ENCODE measurements at places on chromosomes 13 and 19.
A peak's percentile ranks its signal among the peaks of the same experiment; 100 is the strongest.

DNA sequence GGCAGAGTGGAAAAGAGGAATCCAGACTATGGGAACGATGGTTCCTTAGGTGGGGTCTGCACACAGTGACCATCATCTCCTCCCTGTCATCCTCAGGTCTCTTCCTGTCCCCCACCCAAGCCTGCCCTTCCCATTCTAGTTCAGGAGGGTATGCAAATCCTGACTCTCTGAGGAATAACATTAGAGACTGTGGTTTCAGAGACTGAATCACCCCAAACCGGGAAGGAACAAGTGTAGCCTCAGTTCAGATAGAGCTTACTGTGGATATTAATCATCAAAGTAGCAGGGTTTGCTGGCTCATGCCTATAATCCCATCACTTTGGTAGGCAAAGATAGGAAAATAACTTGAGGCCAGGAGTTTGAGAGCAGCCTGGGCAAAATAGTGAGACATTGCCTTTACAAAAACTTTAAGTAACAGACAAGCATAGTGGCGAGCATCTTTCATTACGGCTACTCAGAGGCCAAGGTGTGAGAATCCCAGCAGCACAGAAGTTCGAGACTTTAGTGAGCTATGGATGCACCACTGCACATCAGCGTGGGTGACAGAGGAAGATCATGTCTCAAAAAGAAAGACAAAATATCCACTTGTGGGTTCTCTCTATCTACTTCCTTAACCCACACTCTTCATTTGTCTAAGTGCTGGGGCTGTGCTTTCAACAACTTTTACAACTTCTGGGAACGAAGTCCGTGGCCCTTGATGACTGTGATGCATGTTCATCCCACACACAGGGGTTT, 19.3 kb upstream of the LGALS13 start:
- DNase-seq: no peak

DNA sequence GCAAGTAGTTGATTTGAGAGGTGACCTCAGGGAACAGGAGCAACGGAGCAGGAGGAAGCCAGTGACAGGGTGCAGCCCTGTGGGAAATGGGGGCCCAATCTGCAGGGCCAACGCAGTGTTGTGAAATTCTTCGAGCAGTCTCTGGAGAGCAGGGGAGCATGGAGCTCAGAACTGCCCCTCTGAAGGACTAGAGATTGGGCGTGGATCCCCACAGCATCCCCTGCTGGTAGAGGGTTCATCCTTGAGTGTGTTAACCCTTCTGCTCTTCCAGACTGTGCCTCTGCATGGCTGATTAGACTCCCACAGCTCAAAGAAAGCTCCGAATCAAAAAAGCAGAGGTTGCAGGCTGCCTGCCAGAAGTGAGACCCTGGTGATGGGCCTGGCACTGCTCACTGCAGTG, 77.9 kb upstream of the UQCRFS1 start:
- DNase-seq: peak; percentile 30

DNA sequence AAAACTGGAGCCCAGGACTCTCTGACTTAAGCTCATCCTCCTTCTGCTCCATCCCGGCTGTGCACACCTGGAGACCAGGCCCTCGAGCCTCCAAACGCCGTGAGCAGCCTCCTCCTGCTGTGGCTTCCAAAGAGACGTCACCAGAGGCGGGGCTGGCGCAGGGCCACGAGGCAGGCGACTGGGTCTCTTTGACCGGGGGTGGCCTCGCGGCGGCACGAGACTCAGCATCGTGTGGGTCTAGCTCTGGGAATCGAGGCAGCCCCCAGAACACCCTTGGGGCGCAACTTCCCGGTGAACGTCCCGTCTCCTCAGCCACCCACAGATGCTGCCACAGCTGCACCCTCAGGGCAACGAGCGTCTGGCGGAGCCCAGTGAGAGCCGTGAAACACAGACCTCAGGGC, 22.8 kb downstream of the RASA3 start:
- DNase-seq: peak; percentile 78

DNA sequence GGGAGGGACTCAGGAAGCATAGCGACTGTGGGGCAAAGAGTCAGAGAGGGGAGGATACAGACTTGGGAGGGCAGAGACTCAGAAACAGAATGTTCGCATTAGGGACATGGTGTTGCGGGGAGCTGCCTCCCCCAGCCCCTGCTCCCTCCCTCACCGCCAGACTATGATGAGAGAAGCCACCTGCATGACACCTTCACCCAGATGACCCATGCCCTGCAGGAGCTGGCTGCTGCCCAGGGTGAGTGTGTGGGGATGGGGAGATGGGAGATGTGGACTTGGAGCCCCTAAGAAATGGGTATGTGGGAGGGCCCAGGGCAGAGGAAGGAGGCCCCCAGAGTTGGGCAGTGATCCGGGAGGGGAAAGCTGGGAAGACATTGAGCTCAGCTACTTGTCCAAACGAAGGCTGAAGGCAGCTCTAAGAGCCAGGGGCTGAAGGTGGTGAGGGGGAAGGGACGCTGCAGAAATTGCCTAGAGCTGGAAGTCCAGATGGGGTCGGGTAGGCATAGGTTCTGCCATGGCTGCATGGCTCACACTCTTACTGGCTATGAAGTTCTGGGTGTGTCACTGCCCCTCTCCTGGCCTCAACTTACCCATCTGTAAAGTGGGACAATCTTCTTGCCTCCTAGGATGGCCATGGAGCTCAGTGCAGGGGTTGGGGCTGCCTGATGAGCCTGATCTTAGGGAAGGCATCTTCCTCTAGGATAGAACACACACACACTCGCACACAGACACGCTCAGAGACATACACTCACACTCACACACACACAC, 1.4 kb downstream of the SPACA6 start:
- DNase-seq: no peak

DNA sequence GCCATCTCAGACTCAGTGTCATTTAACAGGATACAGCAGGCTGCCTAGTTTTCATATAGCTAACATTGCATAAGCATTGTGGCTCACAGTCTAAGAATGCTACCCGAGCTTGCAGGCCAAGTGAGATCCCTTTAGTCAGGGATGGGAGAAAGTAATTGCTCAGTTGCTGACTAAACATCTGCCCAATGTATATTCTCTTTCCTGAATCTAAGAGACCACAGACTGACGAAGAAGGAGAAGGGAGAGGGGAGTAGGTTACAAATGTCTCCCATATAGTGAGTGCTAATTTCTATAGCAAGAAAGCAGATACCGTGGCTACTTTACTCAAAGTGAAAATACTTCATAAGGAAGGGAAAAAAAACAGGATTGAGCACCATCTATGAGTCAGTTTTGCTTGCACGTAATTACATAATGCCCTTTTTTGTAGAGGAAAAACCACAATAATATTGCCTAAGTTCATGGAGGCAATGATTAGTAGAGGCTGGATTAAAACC, 453.9 kb downstream of the COG6 start:
- DNase-seq: no peak

- DNase-seq: peak; percentile 97
These were observed 10.0 kb downstream of the ARHGAP45 start for GRCh38 chr19:1076951-1077350.

DNA sequence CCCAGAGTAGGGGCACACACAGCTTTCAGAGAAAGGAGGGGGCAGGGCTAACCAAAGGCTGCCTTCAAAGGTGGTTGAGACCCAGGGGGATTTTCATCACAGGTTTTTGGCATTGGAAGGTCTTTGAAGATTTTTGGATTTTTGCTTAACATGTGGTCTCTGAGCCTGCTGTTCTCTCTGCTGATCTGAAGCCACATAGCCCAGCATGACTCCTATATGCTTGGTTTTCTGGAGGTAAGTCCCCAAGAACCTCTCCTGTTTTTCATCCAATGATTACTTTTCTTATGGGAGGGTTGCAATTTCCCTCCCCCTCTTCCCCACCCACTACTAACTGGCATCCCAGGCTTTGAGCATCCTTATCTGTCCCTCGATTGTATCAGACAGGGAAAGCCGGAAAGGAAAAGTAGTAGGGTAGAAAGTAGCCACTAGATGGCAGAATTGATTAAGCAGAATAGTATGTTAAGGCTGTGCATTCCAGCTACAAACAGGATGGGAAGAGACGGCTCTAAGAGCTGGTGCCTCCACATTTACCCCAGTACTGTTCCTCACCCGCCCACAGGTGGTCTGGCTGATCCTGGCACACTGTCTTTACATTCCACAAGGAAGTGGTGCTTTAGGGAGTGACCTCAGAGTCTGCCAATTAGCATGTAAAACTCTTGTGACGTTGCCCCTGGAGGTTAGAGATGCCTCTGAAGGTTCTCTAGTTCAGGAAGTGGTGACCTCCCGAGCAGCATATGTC, 218.9 kb upstream of the EDNRB start:
- DNase-seq: no peak

DNA sequence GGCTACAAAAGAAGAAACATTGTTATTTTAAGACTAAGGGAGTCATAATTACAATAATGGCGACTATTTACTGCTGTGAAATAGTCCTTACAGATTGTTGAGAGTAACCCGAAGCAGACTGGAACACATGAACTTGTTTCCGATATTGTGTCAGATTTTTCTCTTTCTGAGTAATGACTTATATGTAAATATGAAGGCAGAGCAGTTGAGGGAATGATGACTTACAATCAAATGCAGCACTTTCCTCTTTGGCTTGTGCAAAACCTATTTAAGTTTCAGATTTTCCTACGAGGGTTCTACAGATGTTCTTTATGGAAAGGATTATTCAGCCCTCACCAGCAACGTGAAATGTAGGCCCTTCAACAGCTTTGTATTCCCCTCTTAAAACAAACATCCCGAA, 198.6 kb downstream of the RGCC start:
- DNase-seq: no peak

GRCh38 chr13:80870186-80870585, 529.3 kb upstream of the SPRY2 start:
- DNase-seq: no peak

DNA sequence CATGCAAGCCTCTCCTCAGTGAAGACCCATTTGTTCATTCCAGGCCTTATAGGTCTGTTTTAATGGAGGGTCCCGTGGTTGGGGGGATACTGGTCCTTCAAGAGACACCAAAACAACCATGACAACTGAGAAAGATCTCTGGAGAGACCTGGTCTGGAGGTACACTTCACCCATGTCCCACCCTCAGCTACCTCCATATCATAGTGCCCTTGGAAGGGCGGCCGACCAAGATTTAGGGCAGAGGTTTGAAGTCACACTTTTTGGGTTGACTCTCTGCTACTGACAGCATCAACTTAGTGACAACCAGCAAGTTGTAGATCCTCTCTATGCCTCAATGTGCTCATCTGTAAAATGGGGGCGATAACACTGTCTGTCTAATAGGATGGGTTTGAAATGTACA, 177.3 kb downstream of the TSHZ3 start:
- DNase-seq: no peak

- DNase-seq: no peak
These were observed 460.8 kb downstream of the KLF5 start for GRCh38 chr13:73519396-73520116.

DNA sequence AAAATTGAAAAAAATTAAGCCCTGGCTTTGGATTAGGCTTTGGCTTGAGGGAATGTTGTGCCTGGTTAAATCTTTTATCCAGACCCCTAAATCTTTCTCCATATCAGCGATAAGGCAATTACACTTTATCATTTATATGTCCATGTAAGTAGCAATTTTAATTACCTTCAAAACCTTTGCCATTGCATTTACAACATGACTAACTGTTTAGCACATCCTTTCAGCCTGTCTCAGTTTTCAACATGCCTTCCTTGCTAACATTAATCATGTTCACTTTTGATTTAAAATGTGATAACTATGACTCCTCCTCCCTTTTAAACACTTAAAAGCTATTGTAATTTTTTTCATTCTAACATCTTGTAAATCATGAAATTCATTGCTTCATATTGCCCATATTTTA, 583.7 kb downstream of the SLITRK1 start:
- no peak for DNase-seq

- DNase-seq: peak; percentile 36
These were observed 87.1 kb downstream of the TEX29 start for GRCh38 chr13:111407381-111408131.

GRCh38 chr19:23095418-23095817, 21.4 kb upstream of the ZNF730 start:
- DNase-seq: no peak

GRCh38 chr13:111394211-111394922, 73.9 kb downstream of the TEX29 start:
- DNase-seq: peak; percentile 22

GRCh38 chr19:55493052-55493644, 4.9 kb downstream of the SSC5D start:
- DNase-seq: no peak

DNA sequence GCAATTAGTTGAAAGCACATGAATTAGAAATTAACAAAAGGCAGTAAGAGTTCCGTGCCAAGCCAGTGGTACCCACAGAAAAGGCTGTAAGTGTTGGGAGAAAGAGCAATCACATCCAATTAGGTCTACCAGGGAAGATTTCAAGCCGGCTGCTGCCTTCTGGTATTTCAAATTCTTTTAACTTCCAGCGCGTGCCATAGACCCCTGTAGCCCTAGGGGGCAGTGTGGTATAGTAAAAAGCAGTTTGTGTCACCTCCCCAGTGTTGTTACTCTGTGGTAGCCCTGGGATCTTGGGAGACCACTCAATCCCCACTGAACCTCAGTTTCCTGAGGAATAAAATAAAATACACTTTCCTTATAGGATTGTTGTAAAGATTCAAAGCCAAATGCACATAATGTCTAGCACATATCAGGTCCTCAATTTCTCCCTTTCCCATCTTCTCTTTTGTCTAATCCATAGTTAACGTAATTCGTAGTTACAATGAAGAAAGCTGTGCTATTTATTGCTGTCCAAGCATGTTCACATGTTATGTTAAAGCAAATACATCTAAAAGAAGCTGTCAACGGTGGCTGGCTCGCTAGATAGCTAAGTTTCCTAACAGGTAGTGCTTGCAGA, 230.2 kb downstream of the TDRD3 start:
- DNase-seq: no peak

DNA sequence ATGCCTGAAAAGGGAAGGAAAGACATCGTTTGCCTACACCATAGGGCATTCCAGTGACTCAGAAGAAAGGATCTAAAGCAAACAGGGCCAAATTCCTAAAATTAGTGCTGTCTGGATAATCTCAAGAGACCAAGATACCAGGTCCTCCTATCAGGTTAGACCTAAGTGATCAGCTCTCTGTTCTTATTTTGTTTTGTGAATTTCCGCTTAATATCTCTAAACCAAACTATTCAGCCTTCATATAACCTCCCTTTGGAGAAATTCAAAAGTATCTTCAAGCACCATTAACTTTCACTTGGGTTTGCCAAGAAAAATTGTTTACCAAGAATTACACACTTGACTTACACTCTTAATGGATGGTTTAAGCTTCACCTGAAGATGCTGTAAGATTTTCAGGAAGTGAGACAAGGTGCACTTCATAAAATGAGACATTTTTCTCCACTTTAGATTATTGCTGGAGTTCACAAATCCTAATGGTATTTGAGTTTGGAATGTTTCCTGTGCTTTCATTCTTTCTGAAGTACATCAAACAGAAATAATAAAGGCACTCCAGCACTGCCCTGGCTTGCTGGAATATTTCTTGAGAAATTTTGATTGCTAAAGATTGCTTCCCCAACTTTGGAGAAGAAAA, 376.1 kb downstream of the LMO7 start:
- no peak for DNase-seq

Data from activated effector memory CD4-positive, alpha-beta T cell treated with anti-CD3 and anti-CD28 coated beads, Interleukin-2, amount 50 U/mL, for 16 hours (primary cell).